ENCODE measurements at places on chromosomes 1 and 21.

DNA sequence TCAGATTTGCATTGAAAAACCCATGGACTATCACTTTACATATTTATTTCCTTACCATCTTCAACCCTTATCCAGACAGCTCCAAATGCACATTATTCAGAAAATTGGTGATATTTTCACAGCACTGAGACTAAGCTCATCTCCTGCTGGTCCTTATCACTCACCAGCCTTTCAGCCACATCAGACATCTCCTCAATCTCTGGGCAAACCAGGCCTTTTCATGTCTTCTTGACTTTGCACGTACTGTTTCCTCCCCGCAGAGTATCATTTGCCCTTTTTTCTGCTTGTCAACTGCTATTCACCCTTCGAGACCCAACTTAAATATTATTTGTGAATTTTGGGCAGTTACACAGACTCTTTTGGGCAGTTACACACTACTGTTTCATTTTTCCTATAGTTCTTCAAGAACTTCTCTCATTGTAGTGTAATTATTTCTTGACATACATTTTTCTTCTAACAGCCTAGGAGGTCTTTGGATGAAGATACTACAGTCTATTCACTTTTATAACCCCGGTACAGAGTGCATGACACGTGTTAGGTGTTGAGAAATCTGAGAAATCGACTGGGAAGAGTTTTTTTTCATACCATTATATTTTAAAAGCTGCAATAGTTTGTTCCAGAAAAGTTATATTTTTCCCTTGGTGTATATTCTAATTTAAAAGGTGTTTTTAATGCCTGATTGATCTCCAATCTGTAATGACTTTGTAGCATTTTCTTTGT lies 98.0 kb downstream of the FGGY start:
- no peak for DNase-seq

- DNase-seq: no peak
These were observed 82.4 kb downstream of the NPHS2 start for GRCh38 chr1:179493323-179493722.

DNA sequence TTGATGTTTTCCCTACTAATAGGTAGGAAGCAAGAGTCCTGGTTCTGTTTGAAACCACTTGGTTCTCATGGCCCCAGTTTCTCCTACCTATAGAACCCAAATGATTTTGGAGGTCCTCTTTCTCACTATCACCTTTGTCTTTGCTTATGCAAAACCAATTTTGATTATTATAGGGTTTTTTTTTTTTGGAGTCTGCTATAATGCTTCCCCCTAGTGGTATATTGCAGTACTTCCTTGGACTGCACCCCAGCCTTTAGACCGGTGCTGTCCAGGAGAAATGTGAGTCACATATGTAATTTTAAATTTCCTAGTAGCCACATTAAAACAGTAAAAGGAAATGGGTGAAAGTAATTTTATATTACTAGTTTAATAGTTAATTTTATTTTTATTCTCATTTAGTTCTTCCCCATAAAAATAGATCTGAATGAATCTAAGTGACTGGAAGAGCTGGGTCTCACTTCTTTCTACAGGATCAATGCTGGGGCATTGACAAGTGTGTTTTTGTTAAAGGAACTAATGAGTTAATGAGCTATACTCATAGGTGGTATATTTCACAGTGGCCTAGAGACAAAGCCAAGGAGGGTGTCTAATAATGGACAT lies 10.6 kb downstream of the FCMR start:
- no peak for DNase-seq

DNA sequence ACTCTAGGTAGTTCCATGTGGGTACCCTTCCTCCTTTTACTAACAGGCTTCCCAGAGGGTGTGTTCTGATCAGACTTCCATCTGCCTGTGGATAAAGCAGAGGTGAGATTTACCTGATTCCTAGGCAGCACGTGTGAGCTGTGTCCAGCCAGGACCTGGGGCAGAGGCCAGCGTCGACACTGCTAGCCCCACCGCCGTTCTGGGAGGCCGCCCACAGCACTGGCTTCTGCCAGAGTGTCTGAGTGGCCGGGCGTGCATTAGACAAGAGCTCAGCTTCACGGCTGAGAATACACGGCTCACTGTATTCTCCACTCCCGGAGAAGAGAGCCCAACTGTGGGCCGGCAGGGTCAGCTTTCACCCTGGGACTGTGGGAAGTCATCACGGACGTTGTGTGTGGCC lies 82.5 kb downstream of the PRDM16 start:
- DNase-seq: no peak

DNA sequence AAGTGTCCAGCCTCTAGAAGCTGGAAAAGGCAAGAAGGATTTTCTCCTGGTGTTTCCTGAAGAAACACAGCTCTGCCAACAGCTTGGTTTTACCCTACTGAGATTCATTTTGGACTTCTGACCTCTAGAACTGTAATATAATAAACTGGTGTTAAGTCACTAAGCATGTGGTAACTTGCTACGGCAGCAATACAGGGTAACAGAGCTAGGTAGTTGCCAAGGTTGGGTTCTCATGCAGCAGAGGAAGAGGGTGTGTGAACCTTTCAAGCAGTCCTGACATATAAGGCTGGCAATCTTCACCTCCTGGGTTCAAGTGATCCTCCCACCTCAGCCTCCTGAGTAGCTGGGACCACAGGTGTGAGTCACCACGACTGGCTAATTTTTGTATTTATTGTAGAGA lies 36.0 kb downstream of the GNG4 start:
- DNase-seq: no peak

DNA sequence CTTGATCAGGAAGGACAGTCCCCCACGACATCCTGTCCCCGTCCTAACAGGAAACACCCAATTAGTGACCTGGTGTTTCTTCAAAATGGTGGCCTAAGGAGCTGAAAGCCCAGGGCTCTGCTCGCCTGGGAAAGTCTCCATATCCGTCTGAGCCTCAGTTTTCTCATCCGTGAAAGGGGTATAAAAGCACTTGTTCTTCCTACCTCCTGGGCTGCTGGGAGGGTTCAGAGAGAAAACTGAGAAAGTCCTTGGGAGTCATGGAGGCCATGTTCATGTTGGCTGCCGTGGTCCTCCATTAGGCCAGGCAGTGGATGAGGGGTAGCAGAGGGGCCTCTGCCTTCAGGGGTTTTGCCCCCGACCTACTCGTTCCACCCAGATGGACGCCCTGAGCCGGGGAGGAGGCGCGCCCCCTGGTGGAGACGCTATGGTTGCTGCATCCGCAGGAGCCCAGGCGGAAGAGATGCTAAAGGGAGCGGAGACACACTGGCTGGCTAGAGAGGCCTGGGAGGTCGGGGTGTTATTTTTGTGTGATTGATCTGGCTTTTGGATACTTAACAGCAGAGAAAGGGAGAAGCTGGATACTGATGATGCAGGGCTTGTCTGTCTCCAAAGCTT lies 113.5 kb downstream of the PRDM2 start:
- DNase-seq: peak; percentile 25

DNA sequence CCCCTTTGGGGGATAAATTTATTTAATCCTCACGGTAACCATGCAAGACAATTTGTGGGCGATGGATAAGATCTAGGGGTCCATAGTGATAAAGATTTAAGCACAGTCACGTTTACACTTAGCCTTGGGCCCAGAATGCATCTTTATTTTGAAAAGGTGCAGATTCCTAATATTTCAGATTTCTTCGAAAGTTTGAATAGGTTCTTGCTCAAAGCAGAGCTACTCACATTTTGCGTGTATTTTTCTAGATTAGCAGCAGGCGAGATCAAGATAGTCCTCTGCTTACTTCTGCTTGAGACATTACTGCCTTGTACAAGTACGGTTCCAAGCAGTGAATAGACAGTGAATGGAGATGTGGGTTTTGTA lies 647 bp downstream of the TSEN15 start:
- DNase-seq: no peak
